Natural killer cell (primary cell): ENCODE measurements at places on chromosomes 16 and 17.

- peak; percentile 62 for DNase-seq
Measured at GRCh38 chr17:7632492-7632894, 2.6 kb downstream of the SHBG start.

DNA sequence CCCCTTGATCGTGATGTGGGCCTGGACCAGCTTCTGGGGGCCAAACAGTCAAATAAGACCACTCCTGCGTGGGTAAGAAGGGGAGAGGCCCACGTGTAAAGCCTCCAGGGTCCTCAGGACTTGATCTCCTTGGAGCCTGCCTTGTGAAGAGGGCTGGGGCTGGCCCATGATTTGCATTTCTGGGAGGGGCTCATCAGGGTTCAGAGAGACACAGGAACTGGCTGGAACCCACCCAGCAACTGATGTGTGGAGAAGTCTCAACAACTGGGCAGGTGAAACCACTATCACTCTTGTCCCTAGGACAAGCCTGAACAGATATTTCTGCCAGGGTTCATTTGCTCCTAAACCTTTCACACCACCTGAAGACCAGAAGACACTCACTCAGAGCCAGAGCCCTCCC is 214.7 kb downstream of the ZNF423 start:
- no peak for DNase-seq

DNA sequence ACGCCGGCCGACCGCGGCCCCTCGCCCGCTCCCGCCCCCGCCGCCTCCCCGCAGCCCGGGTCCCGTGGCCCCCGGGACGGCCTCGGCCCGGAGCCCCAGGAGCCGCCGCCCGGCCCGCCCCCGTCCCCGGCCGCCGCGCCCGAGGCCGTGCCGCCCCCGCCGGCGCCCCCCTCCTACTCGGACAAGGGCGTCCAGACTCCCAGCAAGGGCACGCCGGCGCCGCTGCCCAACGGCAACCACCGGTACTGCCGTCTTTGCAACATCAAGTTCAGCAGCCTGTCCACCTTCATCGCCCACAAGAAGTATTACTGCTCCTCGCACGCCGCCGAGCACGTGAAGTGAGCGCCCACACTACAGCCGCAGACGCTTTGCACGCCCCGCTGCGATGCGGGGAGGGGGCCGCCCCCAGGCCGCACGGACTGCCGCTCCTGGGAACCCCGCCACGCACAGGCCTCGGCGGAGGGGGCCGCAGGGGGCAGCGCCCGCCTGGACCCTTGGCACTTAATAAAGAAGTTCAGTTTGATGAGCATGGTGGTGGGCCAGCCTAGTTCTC is 35.5 kb upstream of the ZC3H18 start:
- DNase-seq = no peak

DNA sequence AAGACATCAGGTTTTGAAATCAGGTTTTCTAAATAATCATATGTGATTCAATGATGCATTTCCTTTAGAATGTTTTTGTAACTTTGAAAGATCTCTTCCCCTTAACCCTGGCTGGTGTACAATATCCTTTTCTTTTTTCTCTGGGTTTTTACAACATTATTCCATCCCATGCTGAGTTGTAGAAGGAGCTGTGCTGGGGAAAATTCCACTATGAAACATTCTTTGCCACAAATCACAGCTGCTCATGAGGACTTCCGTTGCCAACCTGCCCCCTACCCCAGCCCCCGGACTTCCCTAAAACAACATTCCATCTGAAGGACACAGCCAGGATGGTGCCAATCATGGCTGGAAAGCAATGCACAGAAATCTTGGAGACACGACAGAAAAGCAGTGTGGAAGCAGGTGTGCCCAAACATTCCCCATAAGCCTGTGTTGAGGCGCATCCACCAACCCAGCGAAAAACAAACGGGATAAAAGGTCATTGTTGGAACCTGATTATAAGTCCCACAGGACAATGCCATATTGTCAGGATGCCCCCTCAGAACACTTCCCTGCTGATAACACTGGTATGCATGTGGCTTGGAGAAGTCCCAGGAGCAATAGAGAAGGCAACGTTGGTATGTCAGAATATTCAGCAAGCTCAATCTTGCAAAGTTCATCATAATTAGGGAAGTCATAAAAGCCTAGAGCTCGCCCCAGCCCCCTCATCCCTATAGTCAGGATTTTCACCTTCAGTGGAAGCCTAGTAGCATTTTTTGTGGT is 475.0 kb downstream of the HS3ST3B1 start:
- no peak for DNase-seq
